ENCODE measurements at places on chromosomes 2 and 18.

- no peak for DNase-seq
Observed at GRCh38 chr18:49626842-49627467, 65.1 kb downstream of the LIPG start.

GRCh38 chr2:212052412-212053159, 486.0 kb downstream of the ERBB4 start:
- peak; percentile 51 for DNase-seq

GRCh38 chr2:36964496-36965058, 1.8 kb downstream of the STRN start:
- no peak for DNase-seq

DNA sequence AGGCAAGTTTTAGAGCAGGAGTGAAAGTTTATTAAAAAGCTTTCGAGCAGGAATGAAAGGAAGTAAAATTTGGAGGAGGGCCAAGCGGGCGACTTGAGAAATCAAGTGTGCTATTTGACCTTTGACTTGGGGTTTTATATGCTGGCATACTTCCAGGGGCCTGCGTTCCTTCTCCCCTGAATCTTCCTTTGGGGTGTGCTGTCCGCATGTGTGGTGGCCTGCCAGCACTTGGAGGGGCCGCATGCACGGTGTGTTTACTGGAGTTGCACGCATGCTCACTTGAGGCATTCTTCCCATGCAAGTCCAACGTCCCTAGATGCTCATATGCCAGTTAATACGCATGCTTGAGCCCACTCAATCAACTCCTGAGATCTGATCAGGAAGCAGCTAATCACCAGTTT, 78.3 kb upstream of the MAP4K4 start:
- no peak for DNase-seq

GRCh38 chr2:102226612-102227391, 40.0 kb downstream of the IL1RL2 start:
- peak; percentile 13 for DNase-seq

DNA sequence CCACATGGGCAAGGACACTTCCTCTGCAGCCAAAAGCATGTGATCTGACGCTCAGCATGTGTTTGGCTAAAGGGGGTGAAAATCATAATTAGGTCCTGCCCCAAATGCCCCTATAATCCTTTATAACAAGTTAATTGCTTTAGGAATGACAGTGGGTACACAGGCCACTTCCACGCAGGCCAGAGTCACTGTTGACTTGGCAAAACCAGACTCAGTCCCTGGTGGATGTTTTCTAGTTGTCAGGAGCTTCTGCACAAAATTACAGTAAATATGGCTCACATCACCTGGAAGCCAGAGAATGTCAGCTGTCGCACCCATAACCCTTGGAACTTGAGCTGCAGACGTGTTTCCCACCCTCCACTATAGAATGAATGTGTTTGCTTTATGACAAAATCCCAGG, 13.3 kb upstream of the PXDN start:
- DNase-seq: no peak

- DNase-seq: no peak
Observed at GRCh38 chr2:221451862-221452788, 120.0 kb downstream of the EPHA4 start.

DNA sequence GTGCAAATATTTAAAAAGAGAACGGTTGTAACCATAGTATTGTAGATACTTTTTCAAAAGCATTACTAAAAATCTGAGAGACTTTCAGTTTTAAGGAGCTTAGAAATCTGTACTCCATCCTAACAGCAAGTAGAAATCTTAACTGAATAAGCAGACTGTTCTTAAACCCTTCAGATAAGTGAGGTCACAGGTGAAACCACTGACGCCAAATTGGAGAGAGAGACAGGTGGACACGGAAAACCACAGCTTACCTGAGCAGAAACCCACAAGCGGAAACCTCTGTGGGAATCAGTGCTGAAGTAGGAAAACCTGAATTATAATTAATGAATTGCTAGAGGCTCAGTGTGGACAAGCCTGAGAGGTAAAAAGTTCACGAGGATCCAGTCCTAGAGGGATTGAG, 959.4 kb upstream of the CELF4 start:
- no peak for DNase-seq

All from EL (cell line).